NCI-H1417 (cell line): ENCODE measurements at places on chromosomes 7 and 10.

DNA sequence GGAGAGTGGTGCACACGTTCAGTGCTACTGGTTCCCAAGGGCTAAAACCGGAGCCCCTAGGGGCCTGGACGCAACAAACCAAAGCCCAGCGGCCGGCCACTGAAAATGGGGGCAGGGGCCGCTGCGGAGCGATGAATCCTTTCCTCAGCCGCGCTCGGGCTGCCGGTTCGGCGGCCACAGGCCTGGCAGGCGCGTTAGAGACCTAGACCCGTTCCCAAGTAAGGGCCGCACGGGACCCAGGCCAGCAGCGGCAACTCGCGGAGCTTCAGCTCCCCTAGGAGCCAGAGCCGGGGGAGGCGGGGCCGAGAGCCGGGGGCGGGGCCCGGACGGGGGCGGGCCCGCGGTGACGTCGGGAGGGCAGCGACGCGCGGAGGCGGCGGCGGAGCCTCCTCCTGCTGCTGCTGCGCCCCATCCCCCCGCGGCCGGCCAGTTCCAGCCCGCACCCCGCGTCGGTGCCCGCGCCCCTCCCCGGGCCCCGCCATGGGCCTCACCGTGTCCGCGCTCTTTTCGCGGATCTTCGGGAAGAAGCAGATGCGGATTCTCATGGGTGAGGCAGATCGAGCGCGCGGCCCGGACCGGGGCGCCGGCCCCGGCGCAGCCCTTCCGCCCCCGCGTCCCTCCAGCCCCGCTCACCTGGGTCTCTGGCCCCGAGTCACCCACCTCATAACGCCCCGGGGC is at the start of gene ARF5:
ARF5 (plus strand) TSS at position 393 of the 678 bp plus-strand sequence; CDS start at position 481, 88 bp downstream.
- DNase-seq: peak; percentile 90

- DNase-seq: no peak
Observed at GRCh38 chr7:112448381-112448780, 1.9 kb upstream of the IFRD1 start.

DNA sequence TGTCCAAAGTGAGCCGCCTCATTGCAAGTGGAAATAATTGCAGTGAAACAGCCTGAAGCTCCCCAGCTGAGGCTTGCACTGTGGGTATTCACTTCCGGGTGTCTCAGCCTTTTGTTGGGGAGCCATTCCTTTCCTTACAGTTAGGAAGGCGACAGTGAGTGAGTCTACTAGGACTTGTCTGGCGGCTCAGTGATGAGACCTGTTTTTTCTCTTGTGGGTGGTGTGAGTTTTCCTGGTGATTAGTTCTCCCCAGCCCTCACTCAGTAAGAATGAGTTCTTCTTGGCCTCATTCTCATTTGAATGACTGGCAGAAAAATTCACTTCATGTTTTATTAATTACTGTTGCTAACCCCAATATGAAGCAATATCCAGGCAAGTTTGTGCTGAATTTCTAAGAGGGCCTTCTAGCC is 2.6 kb downstream of the PGAM1 start:
- DNase-seq: no peak

- DNase-seq: no peak
Observed at GRCh38 chr7:111264111-111264868, 173.4 kb downstream of the LRRN3 start.

DNA sequence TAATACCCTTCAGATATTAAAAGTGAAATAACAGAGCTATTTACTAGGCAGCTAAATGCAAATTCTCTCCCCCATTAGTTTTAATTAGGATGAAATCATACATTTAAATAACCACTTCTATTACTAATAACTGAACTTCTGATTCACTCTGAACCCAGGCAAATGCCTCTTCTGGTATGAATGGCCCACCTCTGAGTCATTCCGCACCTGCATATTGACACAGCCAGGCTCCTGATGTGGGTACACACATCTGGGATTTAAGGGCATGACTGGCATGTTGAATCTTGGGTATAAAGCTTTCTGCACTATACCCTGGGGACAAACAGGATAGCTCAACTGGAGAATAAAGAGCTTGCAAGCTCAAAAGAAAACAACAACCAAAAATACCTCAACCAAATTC is 140.9 kb downstream of the AUTS2 start:
- no peak for DNase-seq

DNA sequence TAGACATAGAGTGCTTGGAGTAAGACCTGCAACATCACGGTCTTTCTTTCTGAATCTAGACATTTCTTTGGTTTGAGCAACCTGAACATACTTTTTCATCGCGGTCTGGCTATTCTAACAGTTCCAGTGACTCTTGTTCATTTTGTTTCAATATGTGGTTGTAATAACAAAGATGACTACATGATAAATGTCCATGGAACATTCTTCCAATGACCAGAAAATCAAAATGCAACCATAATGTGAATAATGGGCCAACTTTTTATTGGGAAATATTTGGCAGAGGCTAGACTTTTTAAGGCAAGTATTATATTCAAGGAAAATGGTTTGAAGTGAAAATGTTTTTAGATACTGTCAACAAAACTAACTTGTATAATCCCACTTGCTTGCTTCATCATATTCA is 282.5 kb downstream of the INHBA start:
- no peak for DNase-seq

DNA sequence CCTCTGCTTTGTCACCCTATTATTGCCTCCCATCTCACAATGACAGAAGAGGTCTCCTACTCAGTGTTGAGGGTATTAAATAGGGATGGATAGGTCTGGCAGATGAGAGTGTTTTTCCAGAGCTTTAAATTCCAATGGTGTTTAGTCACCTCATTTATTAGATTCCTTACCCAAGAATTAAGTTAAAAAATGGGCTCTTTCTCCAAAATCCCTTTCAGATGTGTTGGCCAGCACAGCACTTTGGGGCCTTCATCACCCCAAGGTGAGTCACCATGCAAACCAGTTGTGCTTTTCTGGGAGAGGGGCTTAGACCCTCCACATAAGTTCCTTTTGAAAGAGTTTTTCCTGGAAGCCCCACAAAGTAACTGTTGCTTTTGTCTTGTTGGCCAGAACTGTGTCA is 78.4 kb downstream of the CYP26A1 start:
- no peak for DNase-seq
